Activated CD4-positive, alpha-beta T cell treated with anti-CD3 and anti-CD28 coated beads, Interleukin-2, amount 50 U/mL, for 16 hours (primary cell): ENCODE measurements at places on chromosomes 3 and 15.

GRCh38 chr3:149339931-149340309 lies 6.5 kb upstream of the TM4SF18 start:
- DNase-seq, result no peak

GRCh38 chr3:168990134-168990533 lies 673.4 kb downstream of the MECOM start:
- no peak for DNase-seq

- no peak for DNase-seq
Measured at GRCh38 chr3:11699083-11699427, 55.3 kb upstream of the VGLL4 start.

DNA sequence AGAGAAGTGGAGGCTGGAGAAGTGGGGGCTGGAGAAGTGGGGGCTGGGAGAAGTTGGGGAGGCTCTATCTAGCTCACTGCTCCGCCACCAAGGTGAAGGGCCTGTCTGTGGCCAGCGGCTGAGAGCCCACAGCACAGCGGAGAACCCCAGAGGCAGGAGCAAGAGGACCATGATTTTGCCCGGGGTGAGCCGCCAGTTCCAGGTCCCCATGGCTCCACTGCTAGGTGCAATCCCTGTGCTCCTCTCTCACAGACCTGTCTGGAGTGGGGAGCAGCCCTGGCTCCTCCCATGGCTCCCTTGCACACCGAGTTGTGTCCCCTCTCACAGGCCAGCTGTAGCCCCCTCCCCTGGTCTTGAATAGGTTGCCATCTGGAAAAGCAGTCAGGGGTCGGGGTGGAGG lies 4.7 kb upstream of the NRROS start:
- DNase-seq, result no peak

GRCh38 chr3:192825216-192825615 lies 92.4 kb downstream of the MB21D2 start:
- DNase-seq, result no peak

DNA sequence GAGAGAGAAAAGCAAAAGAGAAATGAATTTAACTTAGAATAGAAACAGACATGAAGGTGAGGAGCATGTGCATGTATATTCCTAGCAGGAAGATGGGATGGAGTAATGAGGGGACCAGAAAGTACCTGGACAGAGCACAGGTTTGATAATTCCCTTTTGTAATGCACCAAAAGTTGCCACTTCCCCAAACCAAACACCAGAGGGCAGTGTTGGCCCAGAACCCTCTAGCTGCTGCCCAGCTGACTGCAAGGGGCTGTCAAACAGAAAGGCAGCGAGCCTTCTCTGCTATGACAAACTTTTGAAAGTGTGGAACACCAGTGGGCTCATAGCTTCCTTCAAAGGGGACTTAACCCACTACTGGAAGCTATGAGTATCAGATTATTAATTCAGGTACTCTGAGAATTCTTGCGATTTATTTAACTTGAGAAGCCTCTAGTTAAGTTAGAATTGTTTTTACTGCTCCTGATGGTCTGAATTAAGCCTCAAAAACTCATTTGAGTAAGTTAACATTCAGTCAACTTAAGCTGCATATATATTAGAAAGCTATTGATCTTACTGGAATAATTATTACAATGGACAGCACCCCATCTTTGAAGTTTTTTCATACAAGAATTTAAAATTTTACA lies 234.9 kb downstream of the NEK10 start:
- peak; percentile 67 for DNase-seq

- DNase-seq, result no peak
Measured at GRCh38 chr3:40053663-40054062, 244.3 kb downstream of the MYRIP start.

- DNase-seq, result no peak
Measured at GRCh38 chr3:79973482-79973881, 205.7 kb upstream of the ROBO1 start.

- peak; percentile 7 for DNase-seq
Measured at GRCh38 chr3:45020534-45020933, 5.6 kb upstream of the CLEC3B start.

GRCh38 chr3:67712259-67712658 lies 57.8 kb upstream of the SUCLG2 start:
- no peak for DNase-seq

DNA sequence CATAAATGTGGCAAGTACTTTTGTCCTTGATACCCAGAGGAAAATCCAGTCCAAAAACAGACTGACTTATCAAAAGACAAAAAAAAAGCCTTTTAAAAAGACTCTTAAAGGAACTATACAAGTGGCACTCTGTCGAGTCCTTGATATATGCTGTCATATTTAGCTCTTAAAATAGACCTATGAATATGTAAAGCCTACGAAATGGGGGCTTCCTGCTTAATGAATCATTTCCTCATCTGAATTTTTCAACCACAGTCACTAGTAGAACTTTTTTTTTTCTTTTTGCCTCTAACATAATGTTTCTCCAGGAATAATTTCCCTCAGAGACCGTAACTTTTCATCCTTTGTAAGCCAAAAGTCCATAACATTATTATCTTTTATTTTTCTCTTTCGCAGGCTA lies 95.8 kb downstream of the P3H2 start:
- no peak for DNase-seq
